Kidney (tissue), 22 donors: ENCODE measurements at places on chromosomes 2 and 18. TPM values are rescaled to one million over a fixed set of nuclear protein-coding genes. Genes with fewer than 3 reads are reported as not detected.

Gene NDUFS1
- polyA plus RNA-seq, result 67.6 TPM

Gene MYCN
- polyA plus RNA-seq, result 2.2 TPM

Gene MAL
- polyA plus RNA-seq, result 1,006 TPM

Gene MOGAT1
- polyA plus RNA-seq, result not detected

Gene XIRP2
- not detected for polyA plus RNA-seq

Gene GATA6
- polyA plus RNA-seq, result 1.7 TPM

Gene GREB1
- polyA plus RNA-seq, result 1.8 TPM

Gene FASTKD1
- 49.8 TPM for polyA plus RNA-seq

Gene PLGLB1
- polyA plus RNA-seq, result 3.3 TPM

Gene ESPNL
- polyA plus RNA-seq, result 0.28 TPM

Gene FHL2
- 23.4 TPM for polyA plus RNA-seq

DNA sequence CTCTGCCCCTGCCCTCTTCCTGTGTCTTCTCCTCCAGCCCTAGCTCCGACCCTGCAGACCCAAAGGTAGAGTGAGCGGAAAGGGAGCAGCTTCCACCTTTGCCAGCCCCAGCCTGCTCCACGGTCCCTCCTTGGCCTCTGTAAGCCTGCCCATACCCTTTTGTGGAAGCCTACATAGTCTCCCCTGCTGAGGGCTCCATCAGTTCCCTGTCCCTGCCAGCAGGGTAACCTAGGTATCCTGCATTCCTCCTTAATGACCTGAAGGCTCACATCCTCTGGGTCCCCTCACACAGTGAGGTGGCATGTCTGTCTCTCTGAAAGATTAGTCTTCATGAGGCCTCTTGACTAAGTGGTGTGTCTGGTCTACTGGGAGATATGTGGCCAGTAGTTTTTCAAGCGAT lies 20.5 kb upstream of the ACKR3 start:
- no peak for DNase-seq

DNA sequence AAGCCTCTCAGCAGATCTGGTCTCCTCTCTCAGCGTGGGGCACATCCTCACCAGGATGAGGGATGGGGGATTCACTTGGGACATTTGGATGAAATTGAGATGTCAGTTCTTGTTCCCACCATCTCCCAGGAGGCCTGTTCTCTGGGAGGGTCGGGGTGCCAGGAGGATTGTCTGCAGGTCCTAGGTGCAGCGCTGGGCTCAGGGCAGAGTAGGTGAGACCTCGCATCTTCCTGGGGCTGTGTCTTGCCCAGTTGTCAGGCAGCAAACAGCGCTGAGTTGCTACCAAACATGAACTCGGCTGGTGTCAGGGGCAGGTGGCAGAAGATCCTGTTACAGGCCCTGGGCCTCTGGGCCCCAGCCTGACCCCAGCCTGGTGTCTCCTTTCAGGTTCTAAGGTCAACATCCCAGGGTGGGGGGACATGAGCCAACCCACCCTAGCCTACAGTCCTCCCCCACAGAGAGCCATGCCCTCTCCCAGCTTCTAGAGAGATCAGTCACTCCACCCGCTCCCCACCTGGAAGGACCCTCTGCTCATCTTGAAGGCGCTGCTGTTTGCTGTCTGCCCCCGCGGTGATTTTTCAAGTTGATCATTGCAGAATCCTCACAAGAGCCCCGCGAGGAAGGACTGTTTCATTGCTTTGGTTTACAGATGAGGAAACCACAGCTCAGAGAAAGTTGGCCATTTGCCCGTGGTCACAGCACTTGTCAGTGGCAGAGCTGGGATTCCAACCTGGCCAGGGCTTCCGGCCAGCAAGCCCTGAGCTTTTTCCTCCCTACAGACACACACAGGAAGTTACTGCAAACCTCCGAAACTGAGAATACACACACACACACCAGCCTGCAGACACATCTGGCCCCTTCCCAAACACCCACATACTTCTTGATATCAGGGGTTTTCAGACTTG lies 83.9 kb downstream of the STPG4 start:
- peak; percentile 73 for DNase-seq

DNA sequence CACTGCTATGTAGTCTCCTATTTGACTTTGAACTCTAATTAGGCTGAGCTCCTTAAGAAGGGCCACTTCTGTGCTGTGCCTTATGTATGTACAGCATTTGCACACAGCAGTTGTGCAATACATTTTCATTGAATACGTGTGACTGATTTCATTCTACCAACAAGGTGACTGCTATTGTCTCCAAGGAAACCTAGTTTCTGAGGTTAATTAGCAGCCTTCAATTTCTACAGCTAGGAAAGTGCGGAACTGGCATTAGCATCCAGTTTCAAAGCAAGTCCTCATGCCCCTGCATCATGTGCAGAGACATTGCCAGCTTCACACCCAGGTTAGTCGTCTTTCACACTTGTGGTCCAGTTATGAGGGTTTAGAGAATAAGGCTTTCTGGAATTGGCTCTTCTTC lies 58.6 kb downstream of the NCK2 start:
- no peak for DNase-seq

DNA sequence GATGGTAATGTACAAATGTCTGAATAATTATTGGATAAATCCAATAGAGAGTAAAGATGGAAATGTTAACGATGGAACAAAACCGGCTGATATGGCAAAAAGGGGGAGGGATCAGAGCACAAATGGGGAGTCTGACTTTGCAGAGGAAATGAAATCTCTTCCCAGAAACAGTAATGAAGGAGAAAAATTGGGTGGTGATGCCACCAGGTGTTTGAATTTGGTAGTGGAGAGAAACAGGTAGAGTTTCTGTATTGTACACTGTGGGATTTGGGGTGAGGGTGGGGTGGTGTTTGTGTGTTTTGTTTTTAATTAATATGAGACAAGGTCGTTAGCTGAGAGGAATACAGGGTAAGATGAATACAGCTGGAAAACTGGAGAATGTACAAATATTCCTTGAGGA lies 20.4 kb upstream of the XDH start:
- DNase-seq, result no peak

DNA sequence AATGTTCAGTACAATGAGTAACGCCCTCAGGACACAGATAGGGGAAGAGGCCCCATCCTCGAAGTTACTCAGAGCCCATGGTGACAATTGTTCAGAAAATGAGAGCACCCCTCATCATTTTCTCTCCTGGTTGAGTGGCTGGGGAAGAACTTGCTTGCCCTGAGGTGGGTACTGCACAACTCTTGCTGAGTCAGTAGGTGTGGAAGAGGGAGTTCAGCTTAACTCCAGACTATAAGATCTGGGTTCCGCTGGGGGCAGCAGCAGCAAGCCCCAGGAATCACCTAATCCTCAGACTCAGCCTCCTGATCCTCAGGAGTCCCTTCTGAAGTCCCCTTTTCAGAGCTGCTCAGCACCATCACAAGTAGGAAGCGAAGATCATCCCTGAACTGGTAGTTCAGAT lies 123.7 kb downstream of the PIEZO2 start:
- no peak for DNase-seq

- no peak for DNase-seq
Measured at GRCh38 chr2:19033240-19033639, 325.2 kb downstream of the OSR1 start.

GRCh38 chr18:72674710-72675109 lies 130.6 kb upstream of the CBLN2 start:
- no peak for DNase-seq

- DNase-seq, result no peak
Measured at GRCh38 chr2:169013628-169014026, 17.5 kb downstream of the ABCB11 start.

GRCh38 chr18:33010149-33010548 lies 237.3 kb upstream of the KLHL14 start:
- no peak for DNase-seq

DNA sequence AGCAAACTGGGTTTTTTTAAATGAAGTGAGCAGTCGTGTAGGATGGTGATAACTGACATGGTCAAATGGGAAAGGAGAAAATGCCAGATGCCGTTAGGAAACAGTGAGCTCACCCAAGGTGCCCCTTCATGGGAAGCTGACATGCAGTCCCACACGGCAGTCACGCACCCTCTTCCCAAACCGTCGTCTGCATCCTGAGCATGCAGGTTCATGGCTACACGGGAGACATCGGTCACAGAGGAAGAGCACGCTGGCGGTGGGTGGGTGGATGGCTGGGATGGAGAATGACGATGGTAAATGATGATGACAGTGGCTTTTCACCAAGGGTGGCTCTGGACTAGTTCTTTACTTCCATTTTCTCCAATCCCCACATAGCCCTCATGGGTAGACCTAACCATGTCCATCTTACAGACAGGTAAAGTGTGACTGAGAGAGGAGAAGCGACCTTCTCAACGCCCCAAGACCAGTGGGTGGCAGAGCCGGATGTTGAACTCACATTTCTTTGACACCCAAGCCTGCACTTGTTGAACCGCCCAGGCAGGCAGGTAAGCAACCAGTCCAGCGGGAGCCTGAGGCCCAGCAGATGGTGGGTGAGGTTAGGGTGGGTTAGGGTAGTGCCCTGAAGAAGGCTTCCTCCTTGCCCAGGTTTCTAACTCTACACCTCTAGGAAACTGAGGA lies 44.5 kb downstream of the TNS1 start:
- DNase-seq, result no peak

DNA sequence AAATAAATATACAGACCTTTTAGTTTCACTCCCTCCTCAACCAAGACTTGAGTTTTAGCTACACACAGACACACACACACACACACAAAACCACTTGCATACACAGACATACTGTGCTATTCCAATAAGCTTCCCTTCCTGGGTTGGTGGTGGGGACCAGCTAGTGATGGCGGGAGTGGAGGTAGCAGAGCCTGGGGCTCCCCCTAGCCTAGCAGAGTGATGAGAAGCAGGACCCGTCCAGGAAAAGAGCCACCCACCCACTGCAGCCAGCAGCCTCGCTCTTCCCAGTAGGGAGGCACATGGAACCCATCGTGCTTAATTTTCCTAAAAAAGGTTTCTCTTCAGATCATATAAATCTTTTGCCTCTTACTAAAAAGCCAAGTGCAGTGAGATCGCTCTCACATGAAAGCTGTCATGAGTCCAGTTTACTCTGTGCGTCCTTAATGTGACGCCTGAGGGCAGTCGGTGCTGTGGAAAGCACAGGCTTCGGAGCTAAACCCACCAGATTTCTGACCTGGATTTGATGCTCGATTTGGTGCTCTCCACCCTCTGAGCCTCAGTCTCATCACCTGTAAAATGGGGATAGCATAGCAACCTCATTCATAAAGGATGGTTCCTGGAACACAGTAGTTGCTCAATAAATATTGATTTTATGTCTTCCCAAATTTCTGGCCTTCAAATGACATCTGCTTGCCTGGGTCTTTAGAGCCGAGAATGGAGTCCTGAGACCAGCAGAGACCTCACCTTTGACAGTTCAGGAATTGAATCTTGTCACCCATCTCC lies 60.1 kb upstream of the YWHAQ start:
- no peak for DNase-seq

DNA sequence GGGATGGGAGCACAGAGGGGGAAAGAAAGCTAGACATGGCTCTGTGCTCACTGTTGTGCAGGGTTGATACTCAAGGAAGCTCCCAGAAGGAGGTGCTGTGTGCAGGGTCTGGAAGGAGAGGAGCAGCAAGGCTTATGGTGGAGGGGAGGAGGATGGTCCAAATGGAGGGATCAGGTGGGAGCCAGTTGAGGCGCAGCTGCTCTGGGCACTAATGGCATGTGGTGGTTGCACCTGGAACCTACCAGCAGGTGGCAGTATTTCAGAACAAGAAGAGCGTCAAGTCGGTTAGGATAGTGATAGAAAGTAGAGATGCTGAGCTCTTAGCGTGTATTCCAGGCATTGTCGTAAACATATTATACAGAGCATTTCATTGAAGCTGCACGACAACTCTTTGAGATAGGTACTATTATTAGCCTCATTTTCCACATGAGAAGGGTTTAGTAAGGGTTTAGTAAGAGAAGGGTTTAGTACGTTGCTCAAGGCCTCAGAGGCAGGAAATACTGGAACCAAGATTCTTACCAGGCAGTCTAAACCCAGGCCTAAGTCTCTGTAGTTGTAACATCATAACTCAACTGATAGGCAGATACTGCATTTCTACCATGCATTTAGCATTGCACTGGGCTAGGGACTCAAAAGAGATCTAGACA lies 223.7 kb downstream of the CYP26B1 start:
- peak; percentile 89 for DNase-seq

GRCh38 chr2:201136889-201137321 lies 20.9 kb downstream of the CFLAR start:
- DNase-seq, result no peak
